ENCODE measurements at places on chromosomes 5 and 9.
A peak's percentile ranks its signal among the peaks of the same experiment; 100 is the strongest.

DNA sequence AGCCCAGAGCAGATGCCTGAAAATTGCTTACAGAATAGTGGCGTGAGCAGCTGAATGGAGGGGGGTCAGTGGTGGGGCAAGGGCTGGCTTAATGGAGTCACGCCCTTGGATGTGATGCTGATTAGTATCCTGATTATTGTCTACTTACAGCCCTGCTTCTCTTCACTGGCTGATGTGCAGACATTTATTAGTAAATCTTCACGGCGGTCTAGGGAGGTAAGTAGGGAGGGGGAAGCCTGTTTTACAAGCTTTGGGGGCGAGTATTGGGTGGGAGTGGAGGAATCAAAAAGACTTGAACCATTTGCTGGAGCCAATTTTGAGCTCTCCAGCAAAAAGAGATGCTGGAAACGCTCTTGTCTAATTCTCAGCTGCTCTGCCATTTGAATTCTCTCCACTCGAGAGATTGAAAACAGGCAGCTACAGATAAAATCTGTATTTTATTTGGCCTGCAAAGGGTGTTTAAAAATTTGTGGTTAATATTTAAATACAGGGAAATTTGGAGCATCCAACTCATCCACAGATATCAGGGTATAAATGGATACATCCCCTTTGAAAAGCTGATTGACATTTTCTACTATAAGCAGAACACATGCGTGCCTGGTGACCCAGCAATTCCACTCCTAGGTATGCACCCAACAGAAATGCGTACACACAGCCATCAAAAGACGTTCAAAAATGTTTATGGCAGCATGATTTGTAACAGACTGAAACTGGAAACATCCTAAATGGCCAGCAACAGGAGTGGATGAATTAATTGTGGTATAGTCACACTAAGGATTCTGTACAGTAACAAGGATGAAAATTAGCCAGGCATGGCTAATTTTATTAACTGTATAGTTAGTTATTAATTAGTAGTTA is 19.5 kb upstream of the ALDH1B1 start:
- no peak for DNase-seq

GRCh38 chr9:129281506-129282145 is 103.6 kb upstream of the IER5L start:
- DNase-seq: no peak

DNA sequence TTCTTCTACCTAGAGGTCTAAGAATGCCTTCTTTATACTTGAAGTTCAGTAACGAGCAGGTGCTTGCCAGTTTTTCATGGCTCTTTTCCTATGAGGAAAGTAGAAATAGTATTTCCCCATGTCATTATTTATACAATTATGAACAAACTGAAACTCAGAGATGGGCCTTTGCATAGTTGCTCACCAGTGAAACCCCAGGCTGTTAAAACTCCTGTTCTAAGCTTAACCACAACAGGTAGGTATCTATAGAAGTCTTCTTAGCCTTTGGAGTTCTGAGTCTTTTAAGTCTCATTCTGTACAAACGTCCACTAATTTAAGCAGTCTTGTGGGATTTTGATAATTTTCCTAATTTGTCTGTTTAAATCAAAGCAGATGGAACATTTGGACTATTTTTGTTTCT is 90.1 kb downstream of the STARD4 start:
- no peak for DNase-seq

DNA sequence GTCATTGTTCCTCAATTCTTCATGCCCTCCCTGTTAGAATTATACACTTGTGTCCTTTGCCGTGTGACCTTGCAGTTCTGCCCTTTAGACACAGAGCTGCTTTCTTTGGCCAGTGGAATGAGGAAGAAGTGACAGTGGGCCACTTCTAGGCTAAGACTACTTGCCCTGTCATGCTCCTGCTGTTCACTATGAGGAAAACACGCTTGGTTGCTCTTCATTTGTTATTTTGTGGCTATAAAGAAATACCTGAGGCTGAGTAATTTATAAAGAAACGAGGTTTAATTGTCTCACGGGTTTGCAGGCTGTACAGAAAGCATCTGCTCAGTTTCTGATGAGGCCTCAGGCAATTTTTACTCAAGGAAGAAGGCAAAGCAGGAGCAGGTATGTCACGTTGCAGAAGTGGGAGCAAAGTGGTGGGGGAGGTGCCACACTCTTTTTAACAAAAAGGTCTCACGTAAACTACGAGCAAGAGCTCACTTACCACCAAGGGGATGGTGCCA is 279.1 kb upstream of the DMAC1 start:
- no peak for DNase-seq

GRCh38 chr9:1515557-1515956 is 465.4 kb downstream of the DMRT2 start:
- DNase-seq: no peak

- peak; percentile 30 for DNase-seq
Observed at GRCh38 chr9:134065612-134066419, 2.0 kb downstream of the BRD3 start.

GRCh38 chr9:133990366-133991213 is 1.5 kb downstream of the VAV2 start:
- DNase-seq: no peak

DNA sequence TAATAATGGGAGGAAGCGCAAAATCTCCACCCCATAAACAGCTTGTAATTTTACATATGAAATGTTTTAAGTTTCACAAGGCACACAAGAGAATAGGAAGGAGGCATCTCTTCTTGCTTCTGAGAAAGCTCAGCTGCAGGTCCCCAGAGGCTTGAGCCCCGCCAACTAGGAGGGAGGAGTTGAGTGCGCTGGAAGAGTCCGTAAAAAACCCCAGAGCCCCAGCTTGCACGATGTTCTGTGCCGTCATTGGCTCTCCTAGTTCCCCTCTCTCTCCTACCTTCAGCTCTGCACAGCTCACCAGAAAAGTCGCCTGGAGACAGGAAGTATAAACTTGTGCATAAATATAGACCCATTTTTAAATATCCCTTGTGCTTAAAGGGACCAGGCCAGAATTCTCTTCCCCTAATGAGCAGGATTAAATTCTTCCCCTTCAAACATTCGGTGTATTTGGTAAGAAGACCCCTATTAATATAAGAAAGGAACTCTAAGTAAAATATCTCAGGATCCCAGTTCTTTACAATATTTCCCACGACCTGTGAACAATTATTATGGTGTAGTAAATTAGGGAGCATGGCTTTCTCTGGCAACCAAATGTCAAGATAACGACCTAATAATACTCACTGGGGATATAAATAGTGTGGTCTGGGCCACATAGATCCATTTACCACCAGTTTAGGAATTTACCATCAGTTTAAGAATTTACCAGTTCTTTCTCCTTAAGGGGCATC is 13.7 kb downstream of the GLRX start:
- peak; percentile 63 for DNase-seq

DNA sequence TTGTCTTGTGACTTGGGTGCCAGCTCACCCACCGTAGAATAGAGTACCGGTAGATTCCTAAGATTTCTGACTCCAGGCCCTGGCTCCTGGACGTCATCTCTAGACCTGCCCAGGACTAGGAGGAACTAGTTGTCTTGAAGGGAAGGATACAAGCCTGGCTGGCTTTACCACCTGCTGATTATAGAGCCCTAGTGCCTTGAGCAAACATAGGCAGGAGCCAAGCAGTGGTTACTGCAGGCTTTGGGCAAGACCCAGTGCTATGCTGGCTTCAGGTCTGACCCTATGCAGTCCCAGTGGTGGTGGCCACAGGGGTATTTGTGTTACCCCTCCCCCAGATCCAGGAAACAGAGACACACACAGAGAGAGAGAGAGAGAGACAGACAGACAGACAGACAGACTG is 606.2 kb downstream of the PDE4D start:
- no peak for DNase-seq

DNA sequence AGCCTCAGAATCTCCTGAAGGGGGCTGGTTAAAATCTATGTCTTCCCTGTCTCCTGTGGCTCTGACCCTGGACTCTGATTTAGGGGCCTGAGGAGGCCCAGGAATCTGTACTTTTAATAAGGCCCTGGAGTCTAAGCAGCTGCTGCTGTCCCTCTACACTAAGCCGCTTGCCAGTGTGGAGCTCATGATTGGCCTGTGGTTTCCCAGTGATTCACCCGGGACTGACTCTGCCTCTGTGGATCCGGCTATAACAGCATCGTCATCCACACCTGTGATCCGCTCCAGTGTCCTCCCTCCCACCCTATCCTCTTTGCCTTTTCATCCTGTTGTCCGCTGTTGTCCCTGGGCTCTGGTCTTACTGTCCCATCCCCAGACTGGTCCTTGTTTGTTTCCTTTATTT is 3.7 kb downstream of the SLC31A2 start:
- DNase-seq: no peak

DNA sequence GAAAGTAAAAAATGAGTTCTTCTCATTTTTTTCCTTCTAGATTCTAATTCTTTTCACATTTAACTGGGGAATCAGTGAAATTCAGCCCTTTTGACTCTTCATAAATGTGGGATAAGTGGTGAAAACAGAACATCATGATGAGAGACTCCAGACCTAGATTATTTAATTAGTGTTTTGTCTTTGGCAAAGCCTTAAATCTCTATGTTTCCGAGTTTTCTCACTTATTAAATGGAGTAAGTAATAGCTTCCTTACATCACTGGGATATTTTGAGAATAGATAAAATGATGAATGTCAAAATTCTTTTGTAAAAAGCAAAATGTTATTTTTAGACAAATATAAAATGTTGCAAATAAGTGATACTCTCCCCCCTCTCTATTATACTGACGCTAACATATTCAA is 468.6 kb upstream of the ARRDC3 start:
- DNase-seq: no peak

DNA sequence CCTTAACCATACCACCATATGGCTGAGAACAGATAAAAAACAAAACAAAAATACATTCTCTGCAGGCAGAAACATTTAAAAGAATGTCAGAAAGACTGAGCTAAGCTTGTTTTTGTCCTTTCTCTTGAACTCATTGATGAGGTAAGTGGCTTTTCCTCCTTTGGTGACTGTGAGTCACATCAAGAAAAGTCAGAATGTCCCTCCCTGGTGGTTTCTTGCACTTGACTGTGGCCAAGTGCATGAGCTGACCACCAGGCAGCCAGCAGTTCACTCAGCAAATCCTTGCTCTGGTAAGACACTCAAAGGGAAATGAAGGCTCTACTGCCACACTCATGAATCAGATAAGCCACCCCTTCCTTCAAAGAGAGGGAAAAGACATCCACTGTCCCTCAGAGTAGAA is 970.9 kb downstream of the TAF11L14 start:
- DNase-seq: no peak

- DNase-seq: no peak
Observed at GRCh38 chr9:82605657-82606031, 457.3 kb downstream of the RASEF start.

DNA sequence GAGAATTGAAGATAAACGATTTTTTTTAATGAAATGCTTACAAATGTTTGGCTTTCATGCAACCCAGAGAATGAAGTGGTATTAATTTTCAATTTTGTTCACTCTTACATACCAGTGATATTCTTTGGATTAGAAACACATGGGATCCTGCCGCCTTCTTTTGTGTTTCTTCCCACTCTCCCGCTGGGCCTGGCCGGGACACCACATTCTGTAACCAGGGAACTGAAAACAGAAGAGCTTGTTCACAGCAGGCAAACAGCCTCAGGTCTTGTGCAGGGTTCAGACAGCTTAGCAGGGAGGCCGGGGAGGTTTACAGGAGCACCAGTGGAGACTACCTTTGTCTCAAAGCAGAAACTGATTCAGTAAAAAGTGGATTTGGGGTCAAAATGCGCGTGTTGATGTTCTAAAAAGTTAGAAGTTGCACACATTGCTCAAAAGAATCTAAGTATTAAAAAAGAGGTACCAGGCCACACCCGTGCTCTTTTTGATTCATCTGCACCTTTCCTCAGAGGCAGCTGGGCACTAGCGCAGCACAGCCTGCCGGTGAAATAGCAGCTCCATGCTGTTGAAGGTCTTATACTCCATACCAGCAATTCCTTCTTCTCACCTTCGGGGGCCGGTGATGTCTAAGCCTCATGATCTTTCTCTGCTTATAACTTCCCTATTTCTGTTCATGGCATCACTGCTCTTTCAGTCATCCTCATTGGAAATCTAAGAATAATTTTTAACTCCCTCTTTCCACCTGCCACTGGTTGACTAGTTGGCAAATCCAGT is 67.1 kb downstream of the GRAMD2B start:
- DNase-seq: no peak

DNA sequence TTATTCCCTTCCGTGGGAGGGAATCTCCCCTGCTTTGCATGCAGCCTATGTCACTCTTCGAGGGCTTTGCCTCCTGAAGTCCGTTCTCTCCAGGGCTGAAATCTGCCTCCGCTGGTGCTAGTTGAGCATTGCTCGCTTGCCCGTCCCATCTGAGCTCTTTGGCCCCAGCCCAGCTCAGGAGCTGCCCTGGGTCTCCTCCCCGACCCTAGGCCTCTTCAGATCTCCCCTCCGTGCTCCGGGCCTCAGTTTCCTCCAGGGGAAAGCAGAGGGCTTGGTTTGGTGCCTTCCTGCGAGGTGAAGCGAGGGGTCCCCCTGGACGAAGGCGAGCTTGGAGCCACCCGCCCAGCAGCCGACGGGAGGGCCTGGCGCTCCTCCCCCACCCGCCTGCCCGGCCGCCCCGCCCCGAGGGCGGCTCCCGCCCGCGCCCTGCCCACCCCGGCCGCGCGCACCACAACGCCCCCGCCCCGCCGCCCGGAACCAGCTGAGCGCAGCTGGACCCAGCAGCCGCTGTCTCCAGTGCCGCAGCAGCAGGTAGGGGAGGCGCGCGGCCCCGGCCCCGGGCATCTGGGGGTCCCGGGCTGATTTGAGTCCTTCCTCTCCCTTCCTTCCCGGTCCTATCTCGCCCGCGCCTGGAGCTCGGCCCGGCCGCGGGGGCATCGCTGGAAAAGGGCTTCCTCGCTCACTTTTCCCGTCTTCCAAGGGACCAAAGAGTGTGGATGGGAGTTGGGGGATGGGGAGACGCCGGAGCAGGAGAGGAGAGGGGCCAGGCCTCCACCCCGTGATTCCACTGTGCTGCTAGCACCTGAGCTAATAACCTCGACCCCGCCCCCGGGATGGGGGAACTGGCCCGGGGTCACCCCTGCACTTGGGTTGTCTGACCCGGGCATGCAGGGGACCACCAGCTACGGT is at the start of gene GSN:
Gene GSN (plus strand): TSS at position 474 of the 909 bp plus-strand sequence. CDS start 33,810 bp downstream, outside the sequence.
- peak; percentile 32 for DNase-seq

DNA sequence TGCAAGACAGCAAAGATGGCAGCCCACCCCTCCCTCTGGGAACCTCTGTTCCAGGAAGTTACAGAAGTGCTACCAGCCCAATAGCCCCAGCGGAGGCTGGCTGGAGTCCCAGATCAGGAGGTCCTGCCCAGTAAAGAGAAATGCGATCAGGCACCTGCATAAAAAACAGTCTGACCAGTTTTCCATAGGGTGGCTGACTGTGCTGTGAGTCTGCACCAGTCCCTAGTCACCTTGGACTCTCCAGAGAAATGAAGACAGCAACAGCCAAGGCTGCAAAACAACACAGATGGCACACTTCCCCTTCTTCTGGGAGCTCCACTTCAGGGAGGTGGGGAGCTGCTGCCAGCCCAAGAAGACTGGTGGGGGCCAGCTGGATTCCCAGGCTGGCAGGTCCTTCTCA is 265.5 kb upstream of the PCSK5 start:
- no peak for DNase-seq

- DNase-seq: no peak
Observed at GRCh38 chr5:86404256-86404655, 213.5 kb upstream of the COX7C start.

DNA sequence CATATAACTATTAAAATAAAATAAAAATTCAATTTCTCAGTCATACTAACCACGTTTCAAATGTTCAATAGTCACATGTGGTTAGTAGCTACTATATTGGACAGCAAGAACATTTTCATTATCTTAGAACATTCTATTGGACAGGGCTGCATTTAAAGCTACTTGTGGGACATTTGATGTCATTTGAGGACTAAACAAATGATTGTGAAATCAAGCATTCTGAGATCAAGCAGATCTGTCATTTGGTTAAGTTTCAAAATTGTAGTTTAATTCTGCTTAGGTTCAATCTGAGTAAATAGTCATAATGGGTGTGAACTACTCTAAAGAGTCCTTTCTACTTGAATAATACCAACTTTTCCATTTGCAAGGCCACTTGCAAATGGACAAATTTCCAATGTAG is 226.9 kb upstream of the C9orf72 start:
- DNase-seq: no peak

All from activated T-cell treated with anti-CD3 and anti-CD28 coated beads for 1 hour (primary cell).